ENCODE measurements at places on chromosomes 16 and 17.
A peak's percentile ranks its signal among the peaks of the same experiment; 100 is the strongest.

GRCh38 chr16:89003831-89004208 is 26.8 kb upstream of the CBFA2T3 start:
- no peak for DNase-seq

GRCh38 chr17:70120425-70120824 is 45.4 kb downstream of the KCNJ16 start:
- DNase-seq = no peak

DNA sequence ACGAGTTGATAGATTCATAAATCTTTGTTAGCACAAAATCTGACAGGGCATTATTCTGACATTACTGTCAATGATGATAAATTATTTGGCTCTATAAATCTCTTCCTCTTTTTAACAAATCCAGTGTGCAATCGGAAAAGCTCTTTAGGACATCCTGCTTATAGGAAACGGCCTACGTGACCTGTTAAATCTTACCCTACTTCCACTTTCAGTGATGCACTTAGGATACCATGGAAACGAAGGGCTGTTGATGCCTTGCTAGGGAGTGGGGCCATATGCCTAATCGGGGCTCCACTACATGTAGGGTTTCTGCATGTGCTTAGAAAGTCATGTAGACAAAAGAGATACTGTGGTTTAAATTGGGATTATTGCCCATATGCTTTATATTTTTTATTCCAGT is 27.2 kb downstream of the ZNF594 start:
- no peak for DNase-seq

DNA sequence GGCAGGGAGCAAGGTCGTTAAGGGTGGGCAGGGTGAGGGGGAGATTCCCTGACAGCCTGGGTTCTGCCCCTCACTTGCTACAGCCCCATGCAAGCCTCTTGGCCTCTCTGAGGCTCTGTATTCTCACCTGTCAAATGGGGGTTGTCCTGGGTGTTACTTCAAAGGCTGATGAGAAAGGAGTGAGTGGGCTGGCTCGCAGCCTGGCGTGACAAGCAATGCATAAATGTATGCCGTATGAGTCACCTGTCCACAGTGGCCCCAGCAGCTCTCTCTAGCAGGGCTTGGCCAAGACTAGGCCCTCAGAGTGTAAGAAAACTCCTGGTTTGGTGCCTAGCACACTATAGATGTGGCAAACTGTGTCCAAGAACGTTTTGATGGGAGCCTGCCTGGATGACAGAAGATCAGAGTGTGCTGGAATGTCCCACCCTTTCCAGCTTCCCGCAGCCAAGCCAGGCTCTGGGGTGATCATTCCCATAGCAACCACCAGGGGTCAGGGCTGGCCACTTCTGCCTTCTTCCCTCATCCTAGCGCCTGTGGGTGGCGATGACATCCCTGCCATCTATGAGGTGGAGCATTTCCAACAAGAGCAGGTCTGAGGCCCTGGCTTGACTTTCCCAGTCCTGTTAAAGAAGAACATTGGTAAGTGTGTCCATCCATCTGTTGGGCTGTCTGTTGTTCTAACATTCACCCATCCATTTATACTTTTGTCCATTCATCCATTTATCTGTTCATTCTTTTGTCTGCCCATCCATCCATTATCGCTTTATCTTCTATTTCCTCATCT is 37.2 kb upstream of the ADGRG1 start:
- DNase-seq = peak; percentile 54

DNA sequence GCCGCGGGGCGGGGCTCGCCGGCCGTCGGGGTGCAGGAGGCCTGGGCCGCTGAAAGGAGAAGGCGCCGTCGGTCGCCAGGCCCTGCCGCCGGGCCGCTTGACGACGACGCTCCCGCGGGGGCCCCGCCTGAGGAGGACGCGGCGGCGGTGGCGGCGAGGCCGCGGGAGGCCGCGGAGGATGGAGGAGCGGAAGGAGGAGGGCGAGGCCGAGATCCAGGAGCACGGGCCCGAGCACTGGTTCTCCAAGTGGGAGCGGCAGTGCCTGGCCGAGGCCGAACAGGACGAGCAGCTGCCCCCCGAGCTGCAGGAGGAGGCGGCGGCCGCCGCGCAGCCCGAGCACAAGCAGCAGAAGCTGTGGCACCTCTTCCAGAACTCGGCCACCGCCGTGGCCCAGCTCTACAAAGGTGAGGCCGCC is 430 bp downstream of the HAPSTR1 start:
- no peak for DNase-seq

GRCh38 chr16:9800186-9800738 is 382.0 kb downstream of the GRIN2A start:
- DNase-seq = no peak

DNA sequence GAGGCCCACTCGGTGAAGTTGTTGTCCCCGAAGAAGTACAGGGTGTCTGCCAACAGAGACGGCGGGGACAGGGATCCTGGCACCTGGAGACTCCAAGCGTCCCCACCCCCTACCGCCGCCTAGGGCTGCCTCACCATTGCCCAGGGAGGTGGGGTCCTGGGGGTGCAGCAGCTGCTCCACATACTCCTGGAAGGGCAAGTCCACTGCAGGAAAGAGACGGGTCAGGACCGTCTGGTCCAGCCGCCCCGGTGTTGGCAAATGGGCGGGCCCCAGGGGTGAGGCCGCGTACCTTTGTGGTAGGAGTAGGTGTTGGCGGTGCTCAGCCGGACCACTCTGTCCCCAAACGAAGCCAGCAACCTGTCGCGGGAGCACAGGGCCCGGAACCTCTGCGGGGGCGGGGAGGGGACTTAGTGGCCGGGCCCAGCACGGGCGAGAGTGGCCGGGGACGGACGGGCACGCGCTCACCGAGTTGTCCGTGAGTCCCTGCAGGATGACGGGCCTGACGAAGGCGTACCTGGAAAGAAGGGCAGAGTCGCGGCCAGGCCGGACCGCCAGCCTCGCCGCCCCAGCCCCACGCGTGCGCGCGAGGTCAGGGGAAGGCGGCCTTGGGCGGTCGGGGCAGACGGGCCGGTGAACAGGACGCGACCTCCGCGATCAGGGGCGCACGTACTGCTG is 601 bp downstream of the JMJD8 start:
- DNase-seq = no peak

DNA sequence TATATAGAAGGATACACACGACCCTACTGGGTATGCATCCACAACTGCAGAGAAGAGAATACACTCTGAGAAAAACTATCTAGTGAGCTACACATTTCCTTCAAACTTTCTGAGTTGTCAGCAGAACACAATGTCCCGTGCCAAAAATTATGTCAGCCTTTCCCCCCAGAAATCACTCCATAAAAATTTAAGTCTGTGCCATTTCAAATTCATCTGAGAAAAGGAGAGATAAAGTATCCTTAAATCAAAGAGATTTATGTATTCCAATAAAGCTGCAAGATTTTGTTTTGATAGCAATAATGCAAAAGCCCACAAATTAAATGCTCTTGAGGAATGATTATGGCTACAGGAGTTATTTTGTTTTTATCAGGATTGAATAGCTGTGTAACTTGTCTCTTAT is 760.1 kb downstream of the CDH11 start:
- no peak for DNase-seq

Measured in DMS 273 treated with DMSO at 0.1 percent for 48 hours (cell line).